ENCODE measurements at places on chromosomes 7 and 10.

DNA sequence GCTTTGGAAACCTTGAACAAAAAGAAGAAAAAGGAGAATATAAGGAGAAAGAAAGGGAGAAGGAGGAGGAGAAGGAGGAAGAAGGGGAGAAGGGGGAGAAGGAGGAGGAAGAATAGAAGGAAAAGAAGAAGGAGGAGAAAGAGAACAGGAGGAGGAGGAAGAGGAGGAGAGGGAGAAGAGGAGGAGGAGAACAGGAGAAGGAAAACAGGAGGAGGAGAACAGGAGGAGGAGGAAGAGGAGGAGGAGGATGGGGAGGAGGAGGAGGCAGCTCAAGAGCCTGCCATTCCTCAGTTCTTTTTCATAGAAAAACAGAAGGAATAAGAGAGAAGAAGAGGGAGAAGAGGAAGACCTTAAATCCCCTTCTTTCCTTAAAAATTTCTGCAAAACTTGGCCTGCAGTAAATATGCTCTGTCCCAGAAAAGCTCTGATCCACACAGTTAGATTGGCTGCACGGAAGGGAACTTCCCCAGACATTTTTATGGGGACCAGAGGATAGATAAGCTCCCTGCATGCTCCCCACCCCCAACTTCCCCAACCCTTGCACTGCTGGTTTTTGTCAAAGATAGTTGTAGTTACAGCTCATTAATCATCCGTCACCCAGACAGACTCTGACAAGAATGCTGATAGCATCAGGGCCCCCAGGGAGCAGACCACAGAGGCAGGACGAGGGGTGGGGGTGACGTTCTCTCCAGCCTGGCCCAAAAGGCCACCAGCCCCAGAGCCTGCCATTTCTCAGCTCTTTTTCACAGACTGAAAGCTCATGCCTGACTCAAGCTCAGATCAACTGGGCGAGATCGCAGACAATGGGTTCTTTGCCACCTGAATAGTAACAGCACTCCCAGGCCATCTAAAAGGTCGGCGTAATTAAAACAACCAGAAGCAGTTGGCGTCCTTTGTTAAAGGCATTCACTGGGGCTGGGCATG lies 34.5 kb upstream of the LYZL1 start:
- DNase-seq, result no peak

DNA sequence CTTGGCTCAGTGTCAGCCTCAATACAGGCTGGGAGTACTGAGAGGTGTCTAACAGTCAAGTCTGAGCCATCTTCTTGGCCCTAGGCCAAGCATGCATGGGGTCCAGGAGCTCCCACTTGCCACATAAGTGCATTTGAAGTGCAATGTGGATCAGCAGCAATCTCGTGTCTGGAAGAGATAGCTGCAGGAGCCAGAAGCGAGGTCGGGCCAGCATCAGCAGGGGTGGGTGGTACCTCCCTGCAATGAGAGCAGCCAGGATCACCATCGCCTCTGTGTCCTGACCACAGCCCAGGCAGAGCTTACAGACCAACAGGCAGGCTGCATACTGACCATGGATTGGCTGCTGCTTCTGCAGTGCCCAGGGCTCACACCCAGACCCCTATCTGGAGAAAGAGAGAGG lies 83.0 kb upstream of the CXCL12 start:
- no peak for DNase-seq

DNA sequence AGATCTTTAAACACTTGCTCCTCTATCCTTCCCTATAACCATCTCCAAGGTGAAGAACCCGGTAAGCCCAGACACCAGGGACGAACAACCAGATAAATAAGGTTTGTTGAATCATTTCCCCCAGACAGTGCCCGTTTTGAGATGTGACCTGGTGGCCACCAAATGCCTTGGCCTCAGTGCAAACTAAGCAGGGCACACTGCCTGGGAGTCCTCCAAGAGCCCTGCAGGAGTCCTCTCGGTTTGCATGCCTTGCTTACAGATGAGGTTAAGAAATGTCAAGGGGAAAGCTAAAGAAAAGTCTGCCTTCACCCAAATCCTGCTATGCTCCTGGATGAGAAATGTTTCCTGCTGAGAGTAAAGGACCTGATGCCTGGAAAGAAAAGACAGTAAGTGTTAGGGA lies 31.6 kb downstream of the SLIT1 start:
- DNase-seq, result no peak

- DNase-seq, result no peak
Observed at GRCh38 chr7:633381-634018, 93.0 kb upstream of the DNAAF5 start.

GRCh38 chr7:99392659-99393354 lies 15.6 kb downstream of the PDAP1 start:
- no peak for DNase-seq

GRCh38 chr10:29692121-29692539 lies 57.4 kb upstream of the SVIL start:
- DNase-seq, result no peak

- no peak for DNase-seq
Observed at GRCh38 chr10:130485958-130486895, 350.0 kb downstream of the GLRX3 start.

DNA sequence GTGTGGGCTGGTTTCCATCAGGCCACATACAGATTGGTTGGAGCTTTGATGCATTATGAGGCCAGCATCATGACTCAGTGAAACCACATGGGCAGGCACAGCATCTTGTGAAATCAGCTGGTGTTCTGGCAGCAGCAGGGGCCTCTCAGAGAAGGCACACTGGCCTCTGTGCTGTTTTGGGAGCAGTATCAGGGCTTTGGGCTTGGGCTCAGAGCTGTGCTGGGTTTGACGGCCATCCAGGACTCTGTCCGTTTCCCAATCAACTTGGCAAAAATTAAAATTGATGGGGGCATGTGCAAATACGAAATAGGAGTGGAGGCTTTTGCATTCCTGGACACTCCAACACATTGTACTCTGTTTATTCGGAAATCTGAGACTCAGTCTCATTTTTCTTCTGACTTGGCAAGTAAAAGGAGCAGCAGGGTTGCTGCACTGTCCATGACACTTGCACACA lies 190.9 kb downstream of the BMPER start:
- DNase-seq, result peak; percentile 93

- no peak for DNase-seq
Observed at GRCh38 chr7:27155816-27156507, 513 bp downstream of the HOXA7 start.

DNA sequence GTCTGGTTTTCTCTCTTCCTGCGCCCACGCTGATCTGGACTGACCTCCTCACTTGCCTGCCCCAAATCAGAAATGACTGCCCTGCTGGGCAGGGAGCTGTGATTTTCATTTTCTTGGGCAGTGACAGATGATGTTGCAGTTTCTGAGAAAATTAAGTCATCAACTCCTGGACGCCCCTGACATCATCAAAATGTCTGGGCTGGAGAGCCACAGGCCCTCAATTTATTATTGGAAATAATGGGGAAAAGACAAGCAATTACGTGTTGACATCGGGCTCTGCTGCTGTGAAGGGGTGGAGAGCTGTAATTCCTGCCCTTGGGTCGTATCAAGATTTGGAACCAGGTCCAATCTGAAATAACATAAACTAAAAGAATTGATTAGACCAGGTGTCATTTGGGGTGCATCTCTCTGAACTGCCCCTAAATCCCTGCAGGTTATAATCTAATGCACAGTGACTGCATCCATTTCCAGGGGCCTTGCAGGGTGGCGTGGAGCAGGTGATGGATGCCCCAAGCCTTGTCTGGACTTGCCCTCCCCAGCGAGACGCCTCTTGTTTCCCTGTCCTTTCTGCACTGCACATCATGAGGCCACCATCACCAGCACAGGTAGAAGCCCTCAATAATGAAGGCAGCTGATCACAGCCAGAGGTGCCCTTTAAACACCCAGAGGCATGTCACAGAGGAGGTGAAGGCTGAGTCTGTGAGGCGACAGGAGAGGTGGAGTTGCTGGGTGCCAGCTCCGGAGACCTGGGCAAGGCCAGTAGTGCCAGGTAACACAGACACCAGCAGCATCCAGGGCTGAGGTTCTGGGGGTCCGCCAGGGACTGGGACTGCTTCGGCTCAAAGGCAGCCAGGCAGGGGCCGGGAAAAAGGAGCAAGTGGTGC lies 98.7 kb downstream of the HTR5A start:
- DNase-seq, result no peak

- DNase-seq, result no peak
Observed at GRCh38 chr7:15853832-15854470, 167.5 kb upstream of the MEOX2 start.

GRCh38 chr7:98265841-98266271 lies 13.8 kb upstream of the TECPR1 start:
- DNase-seq, result no peak

DNA sequence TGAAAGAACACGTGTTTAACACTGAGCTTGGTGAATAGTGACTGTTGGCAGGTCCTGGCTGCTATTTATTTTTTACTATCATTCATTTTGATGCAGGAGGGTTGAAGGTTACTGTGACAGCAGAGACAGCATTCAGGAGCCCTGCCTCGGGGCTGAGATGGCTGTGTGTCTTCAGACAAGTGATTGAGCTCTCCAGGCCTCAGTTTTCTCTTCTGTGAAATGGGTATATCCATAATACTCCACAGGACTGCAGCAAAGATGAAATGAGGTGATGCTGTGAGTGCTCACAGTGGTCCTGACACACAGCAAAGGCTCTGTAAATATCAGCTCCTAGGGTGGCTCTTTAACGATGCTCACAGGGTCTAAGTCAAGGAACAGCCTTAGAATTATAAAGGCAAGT lies 295.2 kb downstream of the GFRA1 start:
- no peak for DNase-seq

DNA sequence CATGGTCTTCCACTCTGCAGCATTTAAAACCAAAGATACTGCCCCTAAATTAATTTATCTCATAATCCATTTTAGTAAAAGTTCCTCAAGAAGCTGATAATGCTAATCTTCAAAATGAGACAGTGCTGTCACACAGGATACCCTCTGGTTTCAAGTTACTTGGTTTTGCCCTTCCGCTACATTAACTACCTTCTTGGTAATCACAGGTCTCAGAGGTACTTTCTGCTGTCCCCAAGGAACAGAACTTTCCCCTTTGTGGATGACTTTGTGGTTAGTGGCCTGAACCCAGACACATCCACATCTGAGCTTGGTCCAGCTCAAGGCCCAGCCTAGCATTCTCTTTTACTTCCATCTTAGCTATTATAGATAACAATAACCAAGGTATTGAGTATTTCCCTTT lies 88.8 kb upstream of the TMEM26 start:
- DNase-seq, result no peak

DNA sequence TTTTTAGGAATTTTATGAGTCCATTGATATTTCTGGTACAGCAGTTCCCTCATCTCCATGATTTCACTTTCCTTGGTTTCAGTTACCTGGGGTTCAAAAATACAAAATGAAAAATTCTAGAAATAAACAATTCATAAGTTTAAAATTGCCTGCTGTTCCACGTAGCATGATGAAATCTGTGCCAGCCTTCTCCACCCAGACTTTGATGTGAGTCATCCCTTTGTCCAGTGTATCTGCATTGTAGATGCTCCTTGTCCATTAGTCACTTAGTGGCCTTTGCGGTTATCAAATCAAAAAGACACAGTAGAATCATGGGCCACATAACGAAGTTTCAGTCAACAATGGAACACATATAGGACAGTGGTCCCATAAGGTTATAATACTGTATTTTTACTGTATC lies 286.9 kb downstream of the PTEN start:
- DNase-seq, result peak; percentile 55

GRCh38 chr7:80832006-80832405 lies 86.8 kb downstream of the SEMA3C start:
- DNase-seq, result no peak

DNA sequence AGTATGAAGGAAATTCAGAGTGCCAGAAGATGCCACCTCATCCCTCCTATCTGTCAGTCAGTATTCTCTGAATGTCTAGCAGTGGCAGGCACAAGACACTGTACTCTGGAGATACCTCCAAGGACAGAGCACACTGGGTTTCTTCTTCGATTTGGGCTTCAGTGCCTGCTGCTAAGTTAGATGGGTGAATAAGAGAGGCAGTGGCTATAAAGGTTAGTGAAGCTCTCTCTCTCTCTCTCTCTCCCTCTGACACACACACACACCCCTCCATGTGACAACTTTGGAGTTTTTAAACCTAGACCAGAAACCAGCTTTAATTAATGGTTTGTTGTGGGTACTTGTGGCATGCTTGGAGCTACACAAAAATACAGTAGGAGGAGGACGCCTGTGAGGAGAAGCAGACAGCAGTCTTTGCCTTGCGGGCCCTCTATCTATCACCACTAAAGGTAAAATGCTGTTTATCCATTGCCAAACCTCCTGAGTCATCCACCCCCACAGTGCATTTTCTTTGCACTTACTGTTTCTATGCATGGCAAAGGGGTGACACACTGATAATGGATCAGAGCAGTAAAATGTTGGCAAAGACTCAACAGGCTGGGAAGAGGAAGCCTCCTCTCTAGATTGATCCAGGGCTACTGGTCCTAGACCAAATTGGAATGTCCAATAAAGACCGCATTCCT lies 102.5 kb downstream of the TRIL start:
- DNase-seq, result peak; percentile 67

DNA sequence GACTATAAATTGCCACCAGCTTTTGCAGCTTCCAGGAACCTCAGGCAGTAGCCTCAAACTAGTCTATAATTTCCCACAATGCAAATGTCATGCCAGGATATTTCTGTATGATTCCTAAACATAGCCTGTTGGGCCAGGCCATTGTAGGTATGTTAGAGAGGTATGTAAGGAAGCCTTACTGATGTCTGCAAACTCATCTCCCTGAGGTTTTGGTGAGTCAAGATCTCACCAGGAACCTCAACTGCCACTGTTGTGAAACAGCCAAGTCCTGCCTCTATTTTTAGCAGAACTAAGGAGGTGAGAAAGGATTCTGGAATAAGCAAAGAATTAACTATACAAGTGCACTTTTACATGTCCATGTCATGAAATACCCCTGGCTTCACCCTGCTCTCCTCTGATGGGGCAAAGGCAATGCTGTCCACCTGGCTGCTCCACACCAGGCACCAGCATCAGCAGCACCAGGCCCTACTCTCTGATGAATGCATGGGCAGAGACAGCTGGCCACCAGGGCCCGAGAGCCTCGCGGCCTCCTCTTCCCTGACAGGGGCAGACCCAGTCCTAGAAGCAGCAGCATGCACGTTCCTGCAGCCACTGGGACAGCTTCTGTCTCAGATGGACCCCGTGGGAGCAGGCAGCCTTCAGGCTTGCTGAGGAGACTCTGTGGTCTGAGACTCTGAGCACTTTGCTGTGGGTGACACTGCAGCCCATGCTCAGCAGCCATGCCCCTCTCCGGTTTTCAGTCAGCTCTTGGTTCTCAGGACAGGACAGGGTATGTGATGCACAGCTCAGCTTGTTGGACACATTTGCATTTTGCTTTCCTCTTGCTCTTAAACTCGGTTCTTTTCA lies 147.3 kb downstream of the ZMYND11 start:
- DNase-seq, result no peak

- no peak for DNase-seq
Observed at GRCh38 chr10:12890958-12891357, 110.6 kb downstream of the CCDC3 start.

DNA sequence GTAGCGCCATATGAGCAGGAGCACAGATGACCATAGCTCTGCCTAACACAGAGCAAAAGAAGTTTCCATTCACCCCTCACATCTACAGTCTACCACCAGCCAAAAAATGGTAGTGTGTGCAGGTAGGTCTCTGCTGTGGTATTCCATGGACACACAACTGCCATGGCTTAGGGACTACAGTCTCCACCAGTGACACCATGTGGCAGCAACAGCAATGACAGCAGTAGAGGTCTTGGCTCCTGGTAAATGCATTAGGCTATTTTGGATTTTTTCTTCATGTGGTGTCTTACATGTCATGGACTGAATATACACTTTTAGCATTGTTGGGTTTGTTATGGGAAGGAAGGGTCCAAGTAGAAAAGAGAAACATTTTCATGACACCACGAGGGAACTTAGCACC lies 70.1 kb upstream of the CABCOCO1 start:
- DNase-seq, result no peak

All from fibroblast of the conjunctiva (primary cell).